CD4-positive, alpha-beta T cell treated with Interleukin-21 for 1 hour (primary cell): ENCODE measurements at places on chromosomes 11 and 22.

DNA sequence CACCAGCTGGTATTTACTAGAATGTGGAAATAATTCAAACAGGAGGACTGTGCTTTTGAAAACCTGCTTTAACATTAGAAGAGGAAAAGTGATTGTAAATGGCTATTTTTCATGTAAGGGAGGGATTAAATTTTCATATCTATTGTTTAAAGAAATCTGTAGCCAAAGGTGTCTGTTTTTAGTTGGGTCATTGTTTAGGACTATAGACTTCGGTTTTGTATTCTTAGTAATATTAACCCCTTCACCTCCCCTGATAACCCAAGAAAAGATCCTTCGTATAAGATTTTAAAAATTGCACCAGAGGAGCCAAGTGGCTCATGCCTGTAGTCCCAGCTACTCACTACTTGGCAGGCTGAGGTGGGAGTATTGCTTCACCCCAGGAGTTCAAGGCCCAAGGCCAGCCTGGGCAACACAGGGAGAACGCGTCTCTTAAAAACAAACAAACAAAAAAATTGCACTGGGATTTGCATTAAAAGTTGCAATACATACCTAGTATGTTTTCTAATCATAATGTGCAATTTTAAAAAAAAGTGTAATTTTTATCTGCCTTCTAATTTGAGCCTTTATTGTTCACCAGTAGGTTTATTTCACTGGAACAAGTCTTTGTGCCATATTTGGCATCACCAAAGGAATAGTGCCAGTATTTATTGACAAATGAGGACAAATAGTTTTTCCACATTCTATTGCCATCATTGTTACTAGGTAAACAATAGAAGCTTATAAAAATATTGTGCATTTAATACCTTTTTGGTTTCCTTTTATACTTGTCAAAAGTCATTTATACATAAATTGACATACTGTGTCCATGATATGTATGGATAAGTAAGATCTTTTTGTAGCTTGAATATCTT lies 34.3 kb downstream of the MTMR3 start:
- no peak for DNase-seq

- no peak for DNase-seq
Observed at GRCh38 chr11:79291948-79292347, 148.9 kb downstream of the TENM4 start.

- DNase-seq = no peak
Observed at GRCh38 chr11:119415517-119415916, 7.5 kb downstream of the THY1 start.

GRCh38 chr11:73176874-73177155 lies 34.7 kb upstream of the FCHSD2 start:
- DNase-seq = no peak

DNA sequence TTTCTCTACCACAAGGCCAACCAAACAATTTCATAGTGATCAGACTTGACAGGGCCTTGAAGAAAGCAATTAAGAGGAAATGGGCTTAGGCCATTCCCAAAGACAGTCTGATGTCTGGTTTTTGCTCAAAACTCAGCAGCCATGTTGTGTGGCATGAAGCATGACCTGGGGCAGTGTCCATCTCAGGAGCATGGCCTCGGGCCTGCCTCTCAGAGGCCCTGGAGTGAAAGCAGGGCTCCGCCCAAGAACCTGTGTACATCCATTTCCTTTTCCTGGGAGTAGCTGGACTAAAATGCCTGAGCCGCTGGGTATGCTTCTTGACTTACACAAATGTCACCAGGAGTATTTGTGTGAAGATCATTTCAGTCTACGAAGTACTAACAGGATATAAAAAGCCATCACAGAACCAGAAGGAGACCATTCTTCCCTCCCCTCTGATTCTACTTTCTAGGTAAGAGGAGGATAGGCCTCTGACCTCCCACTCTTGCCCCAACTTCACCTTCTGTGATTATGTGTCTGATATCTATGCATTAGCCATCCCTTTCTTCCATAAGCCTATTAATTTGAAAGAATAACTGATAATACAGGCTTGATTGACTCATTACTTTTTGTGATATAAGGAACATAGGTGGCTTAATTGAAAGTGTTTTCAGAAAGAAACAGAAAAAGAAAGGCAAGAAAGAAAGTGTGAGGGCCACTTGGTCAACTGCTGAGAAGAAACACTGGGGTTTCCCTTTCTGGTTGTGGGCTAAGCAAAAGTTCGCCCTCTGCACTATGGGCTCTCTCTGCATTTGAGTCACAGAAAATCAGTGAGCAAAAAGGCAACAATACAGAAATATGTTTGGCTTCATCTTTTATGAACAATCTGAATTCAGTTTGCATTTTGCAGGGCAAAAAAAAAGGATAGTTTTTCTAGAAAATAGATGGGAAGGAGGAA lies 188.6 kb upstream of the MTMR2 start:
- no peak for DNase-seq

GRCh38 chr11:129458756-129459535 lies 83.3 kb downstream of the BARX2 start:
- no peak for DNase-seq

DNA sequence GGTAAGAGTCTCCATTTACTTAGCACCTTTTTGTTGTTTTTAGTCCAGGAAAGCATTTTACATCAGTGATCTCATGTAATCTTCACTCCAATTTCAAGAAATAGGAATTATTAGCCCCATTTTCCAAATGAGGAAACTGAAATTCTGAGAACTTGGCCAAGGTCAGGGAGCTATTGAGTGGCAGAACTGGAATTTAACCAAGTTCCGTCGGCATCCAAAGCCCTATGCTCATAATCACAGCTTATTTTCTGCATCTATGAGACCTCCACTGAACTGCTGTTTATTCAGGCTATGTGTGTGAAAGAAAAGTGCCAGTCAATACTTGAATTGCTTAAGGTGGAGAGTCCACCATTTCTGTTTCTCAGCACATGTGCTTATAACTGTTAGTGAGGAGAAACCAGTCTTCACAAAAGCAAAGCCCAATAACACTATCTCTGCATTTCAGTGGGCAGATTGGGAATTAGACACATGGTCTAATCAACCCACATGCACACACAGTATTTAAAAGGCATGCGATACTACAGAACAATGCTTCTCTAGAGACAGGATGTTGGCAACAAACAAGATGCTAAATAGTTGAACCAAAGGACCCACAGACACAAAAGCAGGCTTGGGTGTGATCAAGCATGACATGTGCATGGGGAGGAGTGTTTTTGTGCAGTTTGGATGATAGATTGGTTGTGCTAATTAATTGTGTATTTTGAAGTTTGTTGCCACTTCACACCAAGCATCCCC lies 780.6 kb downstream of the OPCML start:
- DNase-seq = no peak

DNA sequence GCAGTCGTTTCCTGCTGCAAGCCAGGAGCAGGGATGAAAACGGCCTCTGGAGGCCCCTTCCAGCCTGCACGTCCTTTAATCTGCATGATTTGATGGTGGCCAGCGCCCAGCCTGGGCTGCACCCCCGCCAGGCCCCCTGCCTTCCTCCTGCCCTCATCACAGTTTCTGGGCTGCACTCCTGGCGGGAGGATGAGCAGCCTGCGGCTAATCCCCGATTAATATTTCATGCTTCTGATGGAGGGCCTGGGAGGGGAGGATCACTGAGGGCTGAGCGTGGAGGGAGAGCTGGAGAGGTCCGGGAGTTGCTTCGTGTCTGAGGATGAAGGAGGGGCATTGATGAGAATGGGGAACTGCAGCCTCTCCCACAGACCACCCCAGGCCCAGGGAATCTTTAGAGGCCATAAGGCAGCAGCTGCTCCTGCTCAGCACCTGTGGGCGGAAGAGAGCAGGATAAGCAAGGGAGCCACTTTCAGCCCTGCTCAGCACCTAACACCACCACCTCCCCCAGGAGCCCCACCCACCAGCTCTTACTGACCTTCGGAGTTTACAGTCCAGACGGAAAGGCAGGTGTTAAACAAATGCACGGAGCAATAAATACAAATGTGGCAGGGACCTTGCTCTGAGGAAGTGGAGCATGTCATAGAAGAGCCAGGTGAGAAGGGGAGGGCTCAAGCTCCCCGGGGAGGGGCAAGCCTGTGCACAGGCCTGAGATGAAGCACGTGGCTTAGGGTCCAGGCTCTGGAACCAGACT lies 135.0 kb upstream of the NECTIN1 start:
- DNase-seq = no peak

- DNase-seq = no peak
Observed at GRCh38 chr11:66976028-66976467, 944 bp downstream of the C11orf86 start.

DNA sequence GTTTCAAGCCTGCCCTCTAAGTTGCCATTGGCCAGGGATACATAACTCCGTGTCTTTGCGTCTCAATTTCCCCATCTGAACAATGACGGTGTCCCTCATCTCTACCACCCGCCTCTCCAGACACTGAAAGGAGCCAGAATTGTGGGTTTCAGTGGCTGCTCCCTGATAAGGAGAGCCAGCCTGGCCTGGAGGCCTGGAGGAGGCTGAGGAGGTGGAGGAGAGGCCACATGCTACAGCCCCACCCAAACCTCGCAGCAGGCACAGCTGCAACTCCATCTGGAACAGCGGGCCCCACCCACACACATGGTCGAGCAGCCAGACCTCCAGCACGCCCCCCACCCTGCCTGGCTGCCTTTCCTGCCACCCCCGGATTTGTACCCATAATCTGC lies 34.4 kb upstream of the CD82 start:
- no peak for DNase-seq

GRCh38 chr11:62024936-62025486 lies 57.6 kb upstream of the FTH1 start:
- DNase-seq = no peak

- no peak for DNase-seq
Observed at GRCh38 chr22:22840780-22841179, 46.8 kb upstream of the IGLL5 start.

DNA sequence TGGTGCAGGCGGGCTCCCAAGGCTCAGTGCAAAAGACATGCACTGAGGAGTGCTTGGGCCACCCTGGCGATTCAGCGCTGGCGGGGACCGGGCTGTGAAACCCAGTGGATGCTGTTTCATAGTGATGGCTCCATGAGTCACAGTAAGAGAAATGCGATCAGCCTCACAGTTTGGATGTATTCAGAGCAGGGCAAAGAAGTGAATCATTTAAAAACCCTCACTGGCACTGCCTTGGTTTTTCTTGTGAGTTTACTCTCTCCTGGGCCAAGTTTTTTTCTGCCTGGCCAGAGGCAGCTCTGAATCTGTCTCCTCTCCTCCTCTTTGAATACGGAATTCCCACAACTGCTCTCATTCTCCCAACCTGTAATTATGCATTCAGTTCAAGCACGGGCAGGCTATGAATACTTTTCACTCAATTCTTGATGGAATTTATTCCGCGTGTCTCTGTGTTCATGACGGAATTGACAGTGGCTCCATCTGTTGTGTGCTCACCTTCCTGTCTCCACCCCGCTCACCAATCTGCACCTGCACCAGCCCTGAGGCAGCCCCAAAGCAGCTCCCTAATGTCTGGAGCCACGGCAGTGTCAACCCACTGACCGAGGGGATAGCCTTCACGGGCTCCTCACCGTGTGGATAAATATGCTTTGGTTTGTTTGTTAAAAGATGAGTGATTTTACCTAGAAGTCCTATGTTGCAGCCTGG lies 14.9 kb downstream of the ADAMTS8 start:
- no peak for DNase-seq

GRCh38 chr11:76269661-76270261 lies 63.5 kb upstream of the WNT11 start:
- DNase-seq = no peak

DNA sequence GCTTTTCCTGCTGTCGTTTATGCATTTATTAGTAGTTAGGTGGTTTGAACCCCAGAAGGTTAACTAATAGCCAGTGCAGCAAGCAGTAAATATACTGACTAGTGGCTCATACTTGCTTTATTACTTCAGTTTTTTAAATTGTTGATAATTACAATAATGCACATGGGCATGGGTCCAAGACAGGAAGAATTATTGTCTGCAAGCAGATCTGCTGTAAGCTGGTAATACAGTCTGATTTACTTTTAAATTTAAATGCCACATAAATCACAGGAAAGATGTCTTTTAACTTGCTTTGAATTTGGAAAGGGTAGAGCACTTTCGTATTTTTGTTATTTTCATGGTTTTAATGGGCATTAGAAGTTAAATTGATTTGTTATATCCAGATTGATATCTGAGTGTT lies 27.1 kb downstream of the APLP2 start:
- DNase-seq = no peak

- no peak for DNase-seq
Observed at GRCh38 chr22:48840112-48840949, 987.3 kb downstream of the BRD1 start.

- no peak for DNase-seq
Observed at GRCh38 chr11:109424901-109425300, 2.9 kb downstream of the C11orf87 start.

GRCh38 chr11:12679471-12679870 lies 5.2 kb downstream of the TEAD1 start:
- no peak for DNase-seq
